Activated naive CD8-positive, alpha-beta T cell treated with anti-CD3 and anti-CD28 coated beads, Interleukin-2, amount 10 ng/mL, durations not matched to agents 7 days and 5 days (primary cell): ENCODE measurements at places on chromosomes 5 and 9. TPM values are rescaled to one million over a fixed set of nuclear protein-coding genes. Genes with fewer than 3 reads are reported as not detected.

PCDHB9 gene
- total RNA-seq = not detected

QRFP gene
- not detected for total RNA-seq

CYFIP2 gene
- total RNA-seq = 480 TPM

CXCL14 gene
- total RNA-seq = not detected

ARL14EPL gene
- total RNA-seq = not detected

N4BP3 gene
- 5.4 TPM for total RNA-seq

MCC gene
- total RNA-seq = 3.8 TPM

KDM3B gene
- total RNA-seq = 70.8 TPM

SPATA31D4 gene
- not detected for total RNA-seq

ANAPC2 gene
- 87.8 TPM for total RNA-seq

PCDHGA4 gene
- total RNA-seq = 0.28 TPM

C9orf153 gene
- total RNA-seq = 0.34 TPM

SMC2 gene
- total RNA-seq = 50.3 TPM

TMEM8B gene
- 6.1 TPM for total RNA-seq

KCNV2 gene
- not detected for total RNA-seq

MRPL22 gene
- total RNA-seq = 52.4 TPM

HMGXB3 gene
- 36.3 TPM for total RNA-seq

NME5 gene
- total RNA-seq = not detected

SPAAR gene
- total RNA-seq = not detected

PCDHB16 gene
- not detected for total RNA-seq

KLF9 gene
- total RNA-seq = 16.2 TPM

PRLR gene
- not detected for total RNA-seq

CORO2A gene
- 12.0 TPM for total RNA-seq

F2RL2 gene
- total RNA-seq = not detected
